Esophagus squamous epithelium (tissue), 5 donors: ENCODE measurements at places on chromosomes 7 and 10. TPM values are rescaled to one million over a fixed set of nuclear protein-coding genes. Genes with fewer than 3 reads are reported as not detected.

DNA sequence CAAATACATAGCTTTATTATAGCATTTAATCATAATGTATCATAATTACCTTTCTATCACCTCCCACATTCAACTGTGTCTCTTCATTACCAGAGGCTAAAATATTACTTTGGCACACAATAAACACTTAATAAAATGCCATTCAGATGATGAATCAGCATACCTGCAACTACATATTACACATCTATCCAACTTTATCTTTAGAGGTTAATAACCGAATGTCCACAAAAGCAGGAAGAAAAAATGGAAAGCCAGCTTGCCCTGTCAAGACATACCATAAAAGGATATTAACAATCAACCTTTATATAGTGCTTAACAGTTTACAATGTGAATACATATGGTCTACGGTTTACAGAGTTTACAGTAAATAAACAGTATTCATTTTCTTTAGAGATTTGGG, 12.7 kb downstream of the CACUL1 start:
- H3K27ac ChIP-seq = no peak overlapping the region
- H3K4me3 ChIP-seq = no peak overlapping the region
- no peaks in the 10 kb centered on the region for H3K27me3 ChIP-seq
- peaks cover 69% of the 10 kb centered on the region for H3K4me1 ChIP-seq
- DNase-seq = no peak
- H3K36me3 ChIP-seq = no peaks in the 10 kb centered on the region

DNA sequence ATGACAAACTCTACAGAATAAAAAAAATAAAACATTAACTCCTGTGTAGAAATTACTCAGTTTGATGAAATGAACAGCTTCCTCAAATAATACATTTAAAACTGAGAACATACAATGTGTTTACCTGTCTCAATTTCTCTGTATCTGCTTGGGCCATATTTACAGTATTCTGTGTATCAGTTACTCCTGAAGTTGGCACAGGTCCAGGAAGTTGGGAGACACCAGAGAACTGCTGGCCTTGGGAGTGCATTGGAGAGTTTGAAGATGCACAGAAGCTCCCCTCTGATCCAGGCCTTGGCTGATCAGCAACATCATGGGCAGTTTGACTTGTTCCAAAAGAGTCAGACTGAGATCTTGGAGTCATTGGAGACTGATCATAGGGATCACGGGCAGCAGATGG, 155.1 kb downstream of the GALNT11 start:
- no peak overlapping the region for H3K27ac ChIP-seq
- H3K4me3 ChIP-seq = no peak overlapping the region
- H3K27me3 ChIP-seq = no peaks in the 10 kb centered on the region
- H3K4me1 ChIP-seq = no peaks in the 10 kb centered on the region

- H3K27me3 ChIP-seq = no peaks in the 10 kb centered on the region
- no peak overlapping the region for H3K27ac ChIP-seq
- DNase-seq = no peak
- H3K36me3 ChIP-seq = no peaks in the 10 kb centered on the region
These were observed 191.8 kb upstream of the CXCL12 start for GRCh38 chr10:44576702-44577191.

GRCh38 chr10:93997546-93997945, 3.8 kb downstream of the PLCE1 start:
- no peaks in the 10 kb centered on the region for H3K36me3 ChIP-seq
- H3K4me1 ChIP-seq = peaks cover 2% of the 10 kb centered on the region
- no peak overlapping the region for H3K27ac ChIP-seq
- no peak overlapping the region for H3K4me3 ChIP-seq
- no peaks in the 10 kb centered on the region for H3K27me3 ChIP-seq

GRCh38 chr10:101236376-101237080, 7.3 kb upstream of the LBX1 start:
- H3K27ac ChIP-seq = no peak overlapping the region
- no peaks in the 10 kb centered on the region for H3K36me3 ChIP-seq
- H3K4me3 ChIP-seq = no peak overlapping the region
- peaks cover 62% of the 10 kb centered on the region for H3K27me3 ChIP-seq
- H3K4me1 ChIP-seq = peaks cover 29% of the 10 kb centered on the region
- no peak for DNase-seq

DNA sequence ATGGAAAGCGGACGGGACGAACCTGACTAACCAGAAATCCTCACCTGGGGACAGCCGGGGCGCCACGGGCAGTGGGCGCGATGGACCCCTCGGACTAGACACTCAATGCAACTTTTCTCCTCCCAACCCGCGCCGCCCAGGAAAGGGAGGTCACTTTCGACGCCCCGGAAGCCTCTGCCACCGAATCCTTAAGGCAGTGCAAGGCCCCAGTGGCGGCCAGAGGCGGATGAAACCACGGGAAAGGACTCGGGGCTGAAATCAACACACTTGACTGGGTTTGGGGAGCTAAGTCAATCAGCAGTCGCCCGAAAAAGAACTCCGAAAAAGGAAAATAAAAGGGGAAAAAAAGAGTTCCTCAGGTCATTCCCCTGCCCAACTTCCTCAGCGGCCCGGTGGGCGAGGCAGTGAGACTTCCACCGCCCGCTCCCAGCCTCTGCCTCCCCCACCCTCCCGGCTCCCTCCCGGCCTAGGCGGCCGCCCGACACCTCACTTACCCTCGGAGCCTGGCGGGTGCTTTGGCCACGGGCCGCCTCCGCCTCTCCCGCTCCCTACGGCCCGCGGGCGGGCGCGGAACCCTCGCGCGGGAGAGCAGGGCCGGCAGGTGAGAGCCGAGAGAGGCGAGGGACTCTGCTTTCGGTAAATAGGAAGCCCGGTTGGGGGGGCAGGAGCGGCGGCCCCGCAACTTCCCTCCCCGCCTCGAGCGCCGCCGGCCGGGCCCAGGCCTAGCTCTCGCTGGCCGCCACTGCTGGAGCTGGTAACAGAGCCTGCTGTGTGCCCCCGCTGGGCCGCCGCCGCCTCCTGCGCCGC, 518 bp downstream of the WAPL start:
- H3K4me1 ChIP-seq = no peaks in the 10 kb centered on the region
- H3K36me3 ChIP-seq = no peaks in the 10 kb centered on the region
- H3K27ac ChIP-seq = peak overlapping the region; percentile 97

GRCh38 chr10:74787457-74787856, 38.9 kb upstream of the KAT6B start:
- no peaks in the 10 kb centered on the region for H3K27me3 ChIP-seq
- H3K4me1 ChIP-seq = no peaks in the 10 kb centered on the region
- H3K27ac ChIP-seq = no peak overlapping the region
- no peaks in the 10 kb centered on the region for H3K36me3 ChIP-seq
- DNase-seq = no peak
- H3K4me3 ChIP-seq = no peak overlapping the region

GRCh38 chr10:76024460-76025123, 593.2 kb downstream of the LRMDA start:
- no peaks in the 10 kb centered on the region for H3K27me3 ChIP-seq
- H3K4me1 ChIP-seq = no peaks in the 10 kb centered on the region
- H3K4me3 ChIP-seq = no peak overlapping the region
- no peak for DNase-seq
- H3K36me3 ChIP-seq = no peaks in the 10 kb centered on the region
- H3K27ac ChIP-seq = no peak overlapping the region

DNA sequence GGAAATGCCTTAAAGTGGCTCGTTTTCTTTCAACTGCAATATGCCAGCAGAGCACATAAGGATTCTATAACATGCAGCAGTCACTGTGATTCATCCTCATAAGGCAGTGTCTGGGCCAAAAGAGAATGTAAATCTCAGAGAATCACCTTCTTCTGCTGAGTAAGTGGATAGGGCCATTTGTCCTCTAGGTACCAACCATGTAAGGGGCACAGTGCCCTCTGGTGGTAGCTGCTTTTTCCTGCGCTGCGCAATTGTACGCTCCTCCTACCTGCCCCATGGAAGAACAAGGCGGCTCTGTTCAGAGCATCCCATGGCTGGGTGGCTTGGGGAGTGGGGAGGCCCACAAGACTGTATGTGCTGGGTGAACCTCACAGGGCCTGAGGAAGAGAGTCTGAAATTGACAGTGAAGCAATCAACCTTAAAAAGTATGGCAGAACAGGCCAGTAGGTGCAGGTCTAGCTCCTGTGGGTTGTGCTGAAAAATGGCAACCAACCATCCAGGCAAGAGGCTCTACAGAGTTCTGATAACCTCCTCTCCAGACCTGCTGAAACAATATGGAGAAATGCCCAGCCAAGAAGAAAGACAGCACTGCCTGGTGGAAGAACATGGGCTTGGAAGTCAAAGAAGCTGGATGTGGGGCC, 78.6 kb upstream of the C10orf90 start:
- H3K27me3 ChIP-seq = no peaks in the 10 kb centered on the region
- no peaks in the 10 kb centered on the region for H3K4me1 ChIP-seq
- H3K36me3 ChIP-seq = no peaks in the 10 kb centered on the region
- H3K27ac ChIP-seq = no peak overlapping the region
- H3K4me3 ChIP-seq = no peak overlapping the region

GRCh38 chr10:75505840-75506506, 74.5 kb downstream of the LRMDA start:
- no peak overlapping the region for H3K27ac ChIP-seq
- no peaks in the 10 kb centered on the region for H3K36me3 ChIP-seq
- H3K4me1 ChIP-seq = peaks cover 22% of the 10 kb centered on the region
- no peak for DNase-seq
- no peak overlapping the region for H3K4me3 ChIP-seq

- no peak overlapping the region for H3K4me3 ChIP-seq
- H3K36me3 ChIP-seq = peaks cover 6% of the 10 kb centered on the region
- no peaks in the 10 kb centered on the region for H3K27me3 ChIP-seq
These were observed 4.7 kb downstream of the MICALL2 start for GRCh38 chr7:1454542-1454941.

DNA sequence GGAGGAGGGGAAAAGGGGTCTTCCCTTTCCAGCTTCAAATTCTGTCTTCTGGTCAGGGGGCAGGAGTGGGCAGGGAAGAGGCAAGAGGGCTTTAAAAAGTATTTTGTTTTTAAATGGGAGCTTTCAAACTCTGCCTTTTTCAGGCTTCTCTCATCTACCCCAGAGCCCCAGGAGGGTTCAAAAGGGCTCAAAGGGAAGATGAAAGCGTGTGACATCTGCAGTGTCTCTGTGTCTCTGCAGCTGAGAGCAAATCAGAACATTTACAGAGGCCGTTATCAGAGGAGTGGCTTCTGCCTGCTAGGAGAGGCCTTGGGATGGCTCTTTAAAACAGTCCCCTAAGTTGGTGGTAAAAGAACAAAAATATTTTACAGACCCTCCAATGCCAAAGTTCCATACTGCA, 30.3 kb downstream of the TRIM8 start:
- peaks cover 88% of the 10 kb centered on the region for H3K4me1 ChIP-seq
- H3K27me3 ChIP-seq = no peaks in the 10 kb centered on the region
- no peaks in the 10 kb centered on the region for H3K36me3 ChIP-seq
- DNase-seq = no peak
- H3K27ac ChIP-seq = peak overlapping the region; percentile 69

- no peaks in the 10 kb centered on the region for H3K36me3 ChIP-seq
- no peaks in the 10 kb centered on the region for H3K27me3 ChIP-seq
- H3K4me3 ChIP-seq = no peak overlapping the region
- H3K27ac ChIP-seq = no peak overlapping the region
- no peak for DNase-seq
These were observed 56.4 kb upstream of the PMPCB start for GRCh38 chr7:103240806-103241205.

GRCh38 chr7:47625861-47626715, 44.2 kb upstream of the TNS3 start:
- DNase-seq = no peak
- no peak overlapping the region for H3K27ac ChIP-seq
- H3K36me3 ChIP-seq = no peaks in the 10 kb centered on the region
- H3K4me1 ChIP-seq = peaks cover 28% of the 10 kb centered on the region
- H3K4me3 ChIP-seq = no peak overlapping the region
- H3K27me3 ChIP-seq = peaks cover 8% of the 10 kb centered on the region

DNA sequence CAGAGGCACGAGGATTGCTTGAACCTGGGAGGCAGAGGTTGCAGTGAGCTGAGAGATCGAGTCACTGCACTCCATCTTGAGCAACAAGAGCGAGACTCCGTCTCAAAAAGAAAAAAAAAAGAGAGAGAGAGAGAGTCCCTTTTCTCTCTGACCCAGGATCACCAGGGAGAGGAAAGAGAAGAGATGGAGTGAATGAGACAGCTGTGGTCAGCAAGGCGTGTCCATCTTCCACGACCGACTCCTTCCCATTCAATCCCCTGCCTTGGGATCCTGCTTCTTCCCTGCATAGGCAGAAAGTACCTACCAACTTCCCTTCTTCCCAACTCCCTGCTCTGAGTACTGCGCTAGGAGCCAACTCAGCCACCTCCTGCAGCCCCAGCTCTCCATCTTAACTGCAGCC, 5.2 kb upstream of the ZAN start:
- no peak overlapping the region for H3K4me3 ChIP-seq
- H3K36me3 ChIP-seq = no peaks in the 10 kb centered on the region
- peaks cover 16% of the 10 kb centered on the region for H3K27me3 ChIP-seq
- no peak for DNase-seq
- no peak overlapping the region for H3K27ac ChIP-seq

GRCh38 chr10:50426485-50426884, 175.2 kb upstream of the ASAH2 start:
- no peaks in the 10 kb centered on the region for H3K36me3 ChIP-seq
- no peak for DNase-seq
- no peaks in the 10 kb centered on the region for H3K4me1 ChIP-seq
- no peak overlapping the region for H3K27ac ChIP-seq

GRCh38 chr10:33101392-33101787, 143.4 kb upstream of the ITGB1 start:
- no peak overlapping the region for H3K27ac ChIP-seq
- H3K36me3 ChIP-seq = no peaks in the 10 kb centered on the region
- no peaks in the 10 kb centered on the region for H3K4me1 ChIP-seq
- H3K4me3 ChIP-seq = no peak overlapping the region

- no peaks in the 10 kb centered on the region for H3K36me3 ChIP-seq
- peaks cover 28% of the 10 kb centered on the region for H3K4me1 ChIP-seq
- peak overlapping the region; percentile 22 for H3K27ac ChIP-seq
- no peaks in the 10 kb centered on the region for H3K27me3 ChIP-seq
- DNase-seq = no peak
- peak overlapping the region; percentile 49 for H3K4me3 ChIP-seq
These were observed 876 bp downstream of the DNAH11 start for GRCh38 chr7:21543528-21544302.

GRCh38 chr7:29953726-29954347, 35.8 kb downstream of the SCRN1 start:
- DNase-seq = no peak
- H3K27ac ChIP-seq = no peak overlapping the region
- H3K27me3 ChIP-seq = no peaks in the 10 kb centered on the region
- no peak overlapping the region for H3K4me3 ChIP-seq
- H3K4me1 ChIP-seq = no peaks in the 10 kb centered on the region

DNA sequence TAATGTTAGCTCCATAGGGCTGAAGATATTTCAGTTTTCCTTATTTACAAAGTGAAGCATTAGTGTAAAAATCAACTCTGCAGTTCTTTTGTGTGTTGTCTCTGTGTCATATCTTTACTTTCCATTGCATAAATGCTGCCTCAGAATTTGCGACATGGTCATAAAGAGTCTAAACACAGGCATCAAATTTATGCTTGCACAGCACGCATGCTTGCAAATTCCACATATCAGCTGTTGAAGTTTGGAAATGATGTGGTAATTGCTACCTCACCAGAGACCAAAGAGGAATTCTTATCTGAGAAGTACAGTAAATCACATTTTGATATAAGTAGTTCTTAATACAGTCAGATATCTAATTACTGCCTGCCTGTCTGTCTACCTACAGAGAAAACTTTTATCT, 348.2 kb upstream of the GRM3 start:
- no peak overlapping the region for H3K27ac ChIP-seq
- H3K4me3 ChIP-seq = no peak overlapping the region
- H3K36me3 ChIP-seq = no peaks in the 10 kb centered on the region
- no peaks in the 10 kb centered on the region for H3K27me3 ChIP-seq
- H3K4me1 ChIP-seq = no peaks in the 10 kb centered on the region

Gene ASIC3
- 0.95 TPM for total RNA-seq

Gene KLF14
- under 0.01 TPM for total RNA-seq

Gene FAM25C
- total RNA-seq = not detected

Gene CUZD1
- not detected for total RNA-seq

Gene DPP6
- total RNA-seq = not detected

Gene EFCAB10
- total RNA-seq = not detected

Gene NPY
- not detected for total RNA-seq

Gene AKR1E2
- total RNA-seq = 2.8 TPM

Gene EBLN1
- not detected for total RNA-seq
